ENCODE measurements at places on chromosomes 1 and 21.

DNA sequence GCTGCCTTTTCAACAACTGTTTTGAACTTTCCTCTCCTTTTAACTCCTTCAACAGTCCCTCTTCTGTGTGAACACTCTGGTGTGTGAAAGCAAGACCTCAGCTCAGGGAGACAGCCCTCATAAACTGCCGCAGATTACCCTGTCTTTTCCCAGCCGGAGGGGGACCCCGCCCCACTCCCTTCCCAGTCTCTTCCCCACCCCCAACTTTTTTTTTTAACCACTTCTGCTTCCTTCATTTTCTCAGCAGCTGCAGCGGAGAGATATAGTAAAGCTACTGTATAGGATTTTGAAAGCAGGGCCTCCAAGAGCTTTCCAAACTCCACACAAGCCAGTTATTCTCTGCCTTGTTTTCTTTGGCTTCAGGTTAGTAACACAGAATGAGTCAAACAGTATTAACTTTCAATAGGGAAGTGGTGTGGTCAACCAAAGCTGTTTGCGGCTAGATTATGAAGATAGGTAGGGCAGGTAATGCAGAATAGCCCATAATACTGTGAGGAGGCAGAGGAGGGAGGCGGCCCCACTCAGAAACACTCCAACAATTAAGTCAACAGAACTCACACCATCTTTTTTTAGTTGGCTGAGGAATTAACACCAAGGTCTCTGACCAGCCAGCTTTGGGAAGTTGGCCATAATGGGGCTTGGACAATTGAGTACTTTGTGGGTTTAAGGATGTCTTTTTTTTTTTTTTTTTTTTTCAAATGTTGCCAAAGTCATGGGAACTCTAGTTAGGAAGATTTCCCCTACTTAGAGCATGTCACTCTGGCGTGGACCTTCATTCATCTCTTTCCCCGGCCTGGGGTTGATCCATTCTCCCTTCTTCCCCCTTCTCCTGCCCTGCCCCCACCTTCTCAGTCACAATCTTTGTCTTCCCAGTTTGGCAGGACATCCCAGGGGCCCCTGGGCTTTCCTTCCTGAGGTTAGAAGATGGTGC lies 177.0 kb downstream of the CLIC6 start:
- peak; percentile 77 for DNase-seq

DNA sequence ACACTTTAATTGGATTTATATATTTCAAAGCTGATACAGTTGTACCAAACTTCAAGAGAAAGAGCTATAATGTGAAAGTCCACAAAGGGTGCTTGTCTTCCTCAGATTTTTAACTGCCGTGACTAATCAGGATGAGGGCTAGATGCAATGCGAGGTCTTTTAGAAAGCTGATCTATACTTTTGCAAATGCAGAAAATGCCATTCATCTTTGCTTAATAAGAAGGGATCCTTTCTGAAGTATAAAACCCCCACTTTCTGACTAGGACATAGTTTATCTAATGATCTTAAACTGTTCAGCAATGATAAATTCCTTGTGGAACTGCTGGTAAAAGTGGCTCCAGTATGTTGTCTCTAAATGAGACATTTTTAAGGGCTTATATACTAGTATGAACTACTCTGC lies 102.7 kb upstream of the NGF start:
- DNase-seq, result no peak

GRCh38 chr1:152640351-152640750 lies 17.4 kb upstream of the LCE3A start:
- no peak for DNase-seq

DNA sequence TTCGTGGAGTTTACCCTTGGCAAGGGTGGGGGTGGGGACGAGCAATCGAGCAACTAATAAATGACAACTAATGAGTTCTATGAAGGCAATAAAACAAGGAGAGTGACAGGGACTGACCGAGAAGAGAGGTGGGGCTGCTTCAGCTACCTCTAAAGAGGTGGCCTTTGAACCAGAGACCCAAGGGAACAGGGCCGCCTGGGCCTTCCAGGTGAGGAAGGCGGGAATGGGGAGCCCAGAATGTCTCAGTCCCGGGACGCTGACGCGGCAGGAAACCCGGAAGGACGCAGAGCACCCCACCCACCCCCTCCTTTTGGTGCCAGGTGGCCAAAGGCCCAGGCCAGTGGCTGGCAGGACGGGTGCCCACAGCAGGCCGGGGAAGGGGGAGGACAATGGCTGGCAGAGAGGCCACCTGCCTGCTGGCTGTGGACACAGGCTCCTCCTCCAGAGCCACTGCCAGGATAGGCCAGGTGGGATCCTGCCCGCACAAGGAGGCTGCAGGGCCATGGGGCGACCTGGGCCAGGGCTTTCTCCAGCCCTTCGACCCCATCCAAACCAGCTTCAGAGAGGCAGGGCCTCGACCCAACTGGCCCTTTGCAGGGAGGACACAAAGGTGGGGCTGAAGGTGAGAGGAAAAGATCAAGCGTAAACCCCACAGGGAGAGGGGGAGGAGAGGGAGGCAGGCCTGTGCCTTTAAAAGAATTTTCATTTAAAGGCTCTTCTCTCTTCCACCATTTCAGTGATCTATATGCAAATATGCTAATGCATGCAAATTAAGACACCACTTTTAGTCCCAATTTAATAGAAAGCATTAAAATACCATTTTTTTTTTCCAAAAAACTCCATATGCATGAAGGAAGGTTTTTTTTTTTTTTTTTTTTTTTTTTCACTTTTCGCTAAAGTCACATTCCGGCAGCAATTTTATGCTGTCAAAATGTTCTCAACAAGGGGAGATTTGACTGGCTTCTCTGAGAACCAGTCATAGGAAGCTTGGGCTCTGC lies 58.1 kb downstream of the CASZ1 start:
- no peak for DNase-seq

DNA sequence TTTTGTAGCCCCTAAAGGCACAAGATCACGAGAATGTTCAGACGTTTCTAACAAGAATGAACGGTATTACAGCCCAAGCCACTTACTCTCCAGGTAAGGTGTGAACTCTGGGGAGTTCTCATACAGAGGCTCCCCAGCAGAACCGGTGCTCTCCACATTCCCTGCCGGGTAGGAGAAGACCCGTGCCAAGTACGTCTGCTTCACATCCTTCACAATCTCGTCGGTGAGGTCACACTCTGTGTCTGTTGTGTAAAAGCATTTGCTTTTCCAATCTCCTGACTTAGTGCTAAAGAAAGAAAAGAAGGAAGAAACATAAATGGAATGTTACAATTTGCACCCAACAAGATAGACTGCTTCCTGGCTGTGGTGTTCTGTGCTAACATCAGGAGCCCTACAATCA lies 5.7 kb downstream of the F3 start:
- DNase-seq, result no peak
